ENCODE measurements at places on chromosomes 2 and 18. TPM values are rescaled to one million over a fixed set of nuclear protein-coding genes. Genes with fewer than 3 reads are reported as not detected.

POTEC gene
- not detected for total RNA-seq

NEUROD1 gene
- total RNA-seq: not detected

- no peaks in the 10 kb centered on the region for H3K4me1 ChIP-seq
- H3K27ac ChIP-seq: no peak overlapping the region
- H3K36me3 ChIP-seq: no peaks in the 10 kb centered on the region
Observed at GRCh38 chr2:18167871-18168270, 289.4 kb downstream of the KCNS3 start.

DNA sequence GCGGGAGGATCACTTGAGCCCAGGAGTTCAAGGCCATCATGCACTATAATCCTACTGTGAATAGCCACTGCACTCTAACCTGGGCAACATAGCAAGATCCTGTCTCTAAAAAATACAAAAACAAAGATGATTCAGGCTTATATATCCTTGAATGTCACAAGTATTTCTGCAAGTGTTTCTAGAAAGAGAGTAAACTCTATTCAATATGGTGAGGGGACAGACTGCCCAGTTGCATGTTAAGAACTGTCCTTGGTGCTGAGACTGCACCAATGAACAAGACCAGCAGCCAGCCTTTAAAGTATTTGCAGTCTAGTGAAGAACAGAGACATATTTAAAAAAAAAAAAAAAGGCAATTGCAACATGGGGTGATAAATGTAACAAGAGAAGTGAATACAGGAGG, 16.4 kb downstream of the MAP3K19 start:
- H3K4me3 ChIP-seq: no peak overlapping the region
- no peaks in the 10 kb centered on the region for H3K27me3 ChIP-seq
- no peak overlapping the region for H3K27ac ChIP-seq

- no peaks in the 10 kb centered on the region for H3K36me3 ChIP-seq
- no peak overlapping the region for H3K4me3 ChIP-seq
- H3K4me1 ChIP-seq: no peaks in the 10 kb centered on the region
Observed at GRCh38 chr18:33744032-33744697, 166.1 kb downstream of the ASXL3 start.

GRCh38 chr2:144481109-144481508, 38.8 kb downstream of the ZEB2 start:
- H3K4me3 ChIP-seq: no peak overlapping the region
- no peak for DNase-seq
- no peaks in the 10 kb centered on the region for H3K4me1 ChIP-seq
- H3K36me3 ChIP-seq: no peaks in the 10 kb centered on the region
- H3K27me3 ChIP-seq: no peaks in the 10 kb centered on the region

DNA sequence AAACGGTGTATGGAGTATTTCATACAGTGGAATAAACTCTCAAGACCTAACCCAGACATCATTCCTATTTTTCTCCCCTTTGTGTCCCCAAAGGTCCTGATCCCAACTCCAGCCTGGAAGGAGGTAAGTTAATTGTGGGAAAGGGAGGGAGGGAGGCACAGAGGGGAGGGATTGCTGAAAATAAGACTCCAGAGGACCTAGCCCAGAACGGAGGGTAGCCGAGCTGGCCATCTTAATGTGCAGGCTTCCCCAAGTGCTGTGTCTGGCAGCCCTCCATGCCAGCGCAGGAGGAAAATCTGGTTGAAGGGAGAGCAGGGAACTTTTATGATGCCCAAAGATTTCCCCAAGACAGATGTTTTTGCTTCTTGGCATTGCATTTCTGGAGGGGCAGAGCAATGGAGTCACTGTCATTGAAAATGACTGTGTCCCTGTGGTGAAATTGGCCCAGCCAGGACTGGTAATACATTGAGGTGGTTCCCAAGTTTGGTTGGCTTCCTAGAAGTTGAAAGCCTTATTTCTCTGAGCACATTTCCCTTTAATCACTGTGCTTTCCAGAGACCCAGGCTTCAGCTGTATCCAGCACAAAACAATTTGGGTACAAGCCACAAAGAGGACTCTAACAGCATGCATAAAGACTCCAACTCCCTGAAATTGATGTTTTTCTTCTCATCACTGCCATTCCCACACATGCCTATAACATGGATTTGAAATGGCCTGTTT, 202.7 kb downstream of the AGPS start:
- no peak overlapping the region for H3K4me3 ChIP-seq
- H3K4me1 ChIP-seq: no peaks in the 10 kb centered on the region

GRCh38 chr2:133947057-133947456, 306.8 kb upstream of the MGAT5 start:
- no peaks in the 10 kb centered on the region for H3K27me3 ChIP-seq
- H3K27ac ChIP-seq: no peak overlapping the region
- H3K4me3 ChIP-seq: no peak overlapping the region
- H3K36me3 ChIP-seq: no peaks in the 10 kb centered on the region
- DNase-seq: no peak

Measured in right lobe of liver (tissue), 6 donors.